ENCODE measurements at places on chromosomes 1 and 21.

DNA sequence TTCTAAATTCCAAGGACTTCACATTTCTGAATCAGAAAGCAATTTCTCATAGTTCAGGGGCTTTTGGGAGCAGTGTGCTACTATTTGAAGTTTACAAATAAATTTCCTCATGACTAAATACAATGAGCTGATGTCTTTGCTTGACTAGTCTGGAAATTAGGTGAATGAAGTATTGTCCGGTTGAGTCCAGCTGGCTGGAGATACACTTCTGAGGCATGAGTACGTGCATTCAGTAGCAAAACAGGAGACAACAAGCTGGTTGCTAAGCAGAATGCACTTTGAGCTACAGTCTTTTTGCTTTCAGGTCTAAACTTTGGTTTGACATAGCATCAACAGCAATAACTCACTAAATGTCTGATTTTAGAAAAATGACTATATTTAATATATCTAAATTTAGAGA lies 27.1 kb downstream of the ZNHIT6 start:
- DNase-seq = no peak

DNA sequence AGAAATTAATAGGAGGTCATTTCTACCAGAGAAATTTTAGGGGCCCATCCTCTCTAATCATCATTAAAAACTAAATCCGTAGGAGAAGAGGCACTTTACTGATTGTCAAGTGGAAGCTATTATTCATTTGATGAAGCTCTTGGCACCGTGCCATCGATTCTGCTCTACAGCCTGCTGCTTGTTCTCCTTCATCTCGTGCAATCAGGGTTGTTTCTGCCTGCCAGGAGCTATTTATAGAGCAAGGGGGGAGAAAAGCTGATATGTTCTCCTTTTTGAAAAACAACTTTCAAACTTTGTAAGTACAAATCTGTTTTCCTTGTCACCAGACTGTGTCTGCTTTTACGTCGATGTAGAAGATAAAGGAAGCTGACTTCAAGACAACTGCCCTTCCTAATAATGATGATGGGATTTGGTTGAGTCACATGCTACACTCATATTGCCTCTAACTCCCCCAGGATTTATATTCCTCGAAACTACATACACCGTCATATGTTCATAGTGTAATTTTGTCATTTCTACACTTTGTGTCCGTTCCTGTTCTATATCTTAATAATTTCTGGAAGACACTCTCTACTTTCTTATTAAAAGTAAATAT lies 169.6 kb upstream of the LHX8 start:
- peak; percentile 82 for DNase-seq

DNA sequence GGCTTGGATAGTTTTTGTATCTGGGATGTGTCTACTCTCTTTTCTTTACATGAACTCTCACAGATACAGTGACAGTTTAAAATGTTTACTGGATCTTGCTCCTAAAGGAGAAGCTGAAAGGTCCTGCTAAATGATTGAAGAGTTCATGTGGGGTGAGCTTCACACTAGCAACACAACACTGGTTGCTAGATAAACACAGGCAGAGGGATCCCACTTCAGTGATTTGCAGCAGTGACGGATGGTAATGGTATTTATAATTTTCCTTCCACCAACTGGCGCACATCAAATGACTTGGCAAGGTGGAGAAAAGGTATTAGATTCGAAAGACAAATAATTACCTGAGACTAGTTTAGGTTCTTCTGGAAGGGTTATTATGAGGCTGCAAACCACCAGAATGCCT lies 270.2 kb downstream of the TBX15 start:
- DNase-seq = no peak

- DNase-seq = no peak
These were observed 386.2 kb upstream of the ADGRL2 start for GRCh38 chr1:81414488-81415015.

- no peak for DNase-seq
These were observed 84.4 kb downstream of the ADARB1 start for GRCh38 chr21:45158491-45159423.

GRCh38 chr1:111503585-111504060 lies at the start of the genes ADORA3 and TMIGD3:
Gene ADORA3 (minus strand): TSS chr1:111503633. CDS start chr1:111503354, 279 bp downstream.
Gene TMIGD3 (minus strand): TSS chr1:111503633. CDS start chr1:111503354, 279 bp downstream.
- no peak for DNase-seq

GRCh38 chr1:184890539-184890973 lies 83.8 kb downstream of the NIBAN1 start:
- DNase-seq = no peak

GRCh38 chr21:43737158-43737950 lies 18.4 kb downstream of the PDXK start:
- DNase-seq = no peak

DNA sequence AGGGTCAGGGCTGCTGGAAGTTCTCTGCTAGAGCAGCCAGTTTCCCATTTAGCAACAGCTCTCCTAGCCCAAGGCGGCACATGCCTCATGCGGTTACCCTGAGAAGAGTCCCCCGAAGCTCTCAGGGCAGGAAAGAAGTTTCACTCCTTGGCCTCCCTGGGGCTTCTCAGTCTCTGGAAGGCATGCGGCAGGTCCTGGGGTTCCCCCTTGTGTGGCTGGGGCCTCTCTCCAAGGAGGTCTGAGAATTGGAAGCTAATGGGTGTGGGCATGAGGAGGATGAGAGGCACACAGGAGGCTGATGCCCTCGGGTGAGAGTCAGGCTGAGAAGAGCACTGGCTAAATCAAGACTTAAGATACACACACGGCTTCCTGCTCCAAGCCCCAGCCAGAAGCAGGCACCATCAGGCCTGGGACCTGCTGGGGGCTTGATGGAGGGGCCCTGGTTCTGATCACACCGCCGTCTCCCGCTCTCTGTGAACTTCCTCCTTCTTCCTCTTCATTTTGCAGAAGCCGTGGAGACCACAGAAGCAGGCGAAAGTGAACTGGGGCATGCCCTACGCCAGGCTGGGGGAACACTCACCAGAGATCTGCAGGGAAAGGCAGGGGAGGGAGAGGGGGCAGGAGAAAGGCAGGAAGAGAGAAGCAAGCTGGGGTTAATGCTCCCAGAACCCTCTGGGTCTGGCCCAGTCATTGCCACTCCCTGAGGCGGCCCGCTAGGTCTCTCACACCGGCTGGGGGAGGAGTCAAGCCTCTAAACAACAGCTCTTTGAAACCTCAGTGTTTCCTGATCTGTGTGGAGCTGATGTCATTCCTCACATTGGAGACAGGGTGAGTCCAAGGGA lies 15.1 kb downstream of the BLACAT1 start:
- peak; percentile 91 for DNase-seq

DNA sequence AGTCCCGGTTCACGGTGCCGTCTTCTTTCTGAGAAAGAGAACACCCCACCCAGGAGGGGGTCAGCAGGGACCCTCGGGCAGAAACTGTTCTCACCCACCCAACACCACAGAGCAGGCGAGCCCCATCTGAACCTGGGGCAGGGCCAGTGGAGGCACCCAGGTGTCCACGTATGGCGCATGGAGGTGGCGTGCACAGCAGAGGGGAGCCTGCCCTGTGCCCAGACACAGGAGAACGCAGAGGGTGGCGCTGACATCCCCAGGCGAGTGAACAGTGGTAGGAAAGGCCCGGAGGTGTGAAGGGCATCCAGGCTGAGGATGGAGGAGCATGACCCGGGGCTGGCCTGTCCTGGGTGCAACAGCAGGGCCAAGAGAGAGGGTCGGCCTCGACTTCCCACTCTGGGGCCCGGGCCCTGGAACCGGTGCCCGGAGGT lies 91.1 kb downstream of the STUM start:
- no peak for DNase-seq

- DNase-seq = no peak
These were observed 113.7 kb downstream of the FCRL5 start for GRCh38 chr1:157438613-157439012.

- peak; percentile 88 for DNase-seq
These were observed 51.0 kb upstream of the ERRFI1 start for GRCh38 chr1:8077120-8077573.

GRCh38 chr1:28144203-28145135 lies 32.0 kb downstream of the PTAFR start:
- DNase-seq = no peak

GRCh38 chr1:13808729-13809131 lies 108.7 kb downstream of the PRDM2 start:
- DNase-seq = peak; percentile 82

DNA sequence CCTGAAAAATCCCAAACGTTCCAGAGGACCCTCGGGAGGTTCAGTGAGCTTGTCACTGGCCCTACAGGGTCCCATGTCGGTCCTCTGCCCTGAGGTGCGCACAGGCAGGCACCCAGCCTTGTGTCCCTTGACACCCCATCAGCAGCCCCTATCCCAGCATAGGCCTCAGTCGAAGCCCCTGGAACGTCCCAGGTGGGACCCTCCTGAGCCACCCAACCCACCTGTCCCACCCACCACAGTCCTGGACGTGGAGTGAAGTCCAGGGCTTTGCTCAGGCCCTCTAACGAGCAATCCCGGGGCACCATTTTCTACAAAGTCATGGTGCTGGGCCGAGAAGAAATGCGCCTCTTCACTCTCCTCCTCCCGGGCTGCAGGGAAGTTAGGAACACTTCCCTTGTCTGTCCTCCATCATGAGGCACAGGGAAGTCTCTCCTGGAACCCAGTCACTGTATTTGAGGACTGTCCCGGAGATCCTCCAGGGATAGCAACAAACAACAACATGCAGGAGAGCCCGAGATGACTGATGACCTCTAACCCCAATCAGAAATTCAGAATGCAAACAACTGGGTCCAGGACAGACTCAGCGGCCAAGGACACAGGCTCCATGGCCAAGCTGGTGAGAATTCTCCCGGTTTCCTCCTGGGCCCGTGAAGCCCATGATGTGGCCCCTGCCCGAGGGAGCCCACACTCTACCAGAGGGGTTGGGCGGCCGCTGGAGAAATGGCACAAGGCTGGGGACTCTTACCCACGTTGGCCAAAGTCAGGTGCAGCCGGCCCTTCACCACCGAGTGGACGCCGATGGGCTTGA lies 105.5 kb downstream of the NPHP4 start:
- no peak for DNase-seq

GRCh38 chr1:244231572-244232315 lies 180.7 kb downstream of the ZBTB18 start:
- peak; percentile 43 for DNase-seq

DNA sequence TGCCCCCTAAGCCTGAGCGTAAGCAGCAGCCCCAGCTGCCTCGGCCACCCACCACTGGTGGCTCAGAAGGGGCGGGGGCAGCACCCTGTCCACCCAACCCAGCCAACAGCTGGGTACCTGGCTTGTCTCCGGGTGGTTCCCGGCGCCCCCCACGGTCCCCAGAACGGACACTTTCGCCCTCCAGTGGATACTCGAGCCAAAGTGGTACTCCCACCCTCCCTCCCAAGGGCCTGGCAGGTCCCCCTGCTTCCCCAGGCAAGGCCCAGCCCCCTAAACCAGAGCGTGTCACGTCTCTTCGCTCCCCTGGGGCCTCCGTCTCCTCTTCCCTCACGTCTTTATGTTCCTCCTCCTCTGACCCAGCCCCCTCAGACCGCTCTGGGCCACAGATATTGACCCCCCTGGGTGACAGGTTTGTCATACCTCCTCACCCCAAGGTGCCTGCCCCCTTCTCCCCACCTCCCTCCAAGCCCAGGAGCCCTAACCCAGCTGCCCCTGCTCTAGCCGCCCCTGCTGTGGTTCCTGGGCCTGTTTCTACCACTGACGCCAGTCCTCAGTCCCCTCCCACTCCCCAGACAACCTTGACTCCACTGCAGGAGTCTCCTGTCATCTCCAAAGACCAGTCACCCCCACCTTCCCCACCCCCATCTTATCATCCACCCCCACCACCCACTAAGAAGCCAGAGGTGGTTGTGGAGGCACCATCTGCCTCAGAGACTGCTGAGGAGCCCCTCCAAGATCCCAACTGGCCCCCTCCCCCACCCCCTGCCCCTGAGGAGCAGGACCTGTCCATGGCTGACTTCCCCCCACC lies 46.2 kb downstream of the YARS1 start:
- no peak for DNase-seq

- DNase-seq = no peak
These were observed 2.0 kb downstream of the SKI start for GRCh38 chr1:2229911-2230731.

DNA sequence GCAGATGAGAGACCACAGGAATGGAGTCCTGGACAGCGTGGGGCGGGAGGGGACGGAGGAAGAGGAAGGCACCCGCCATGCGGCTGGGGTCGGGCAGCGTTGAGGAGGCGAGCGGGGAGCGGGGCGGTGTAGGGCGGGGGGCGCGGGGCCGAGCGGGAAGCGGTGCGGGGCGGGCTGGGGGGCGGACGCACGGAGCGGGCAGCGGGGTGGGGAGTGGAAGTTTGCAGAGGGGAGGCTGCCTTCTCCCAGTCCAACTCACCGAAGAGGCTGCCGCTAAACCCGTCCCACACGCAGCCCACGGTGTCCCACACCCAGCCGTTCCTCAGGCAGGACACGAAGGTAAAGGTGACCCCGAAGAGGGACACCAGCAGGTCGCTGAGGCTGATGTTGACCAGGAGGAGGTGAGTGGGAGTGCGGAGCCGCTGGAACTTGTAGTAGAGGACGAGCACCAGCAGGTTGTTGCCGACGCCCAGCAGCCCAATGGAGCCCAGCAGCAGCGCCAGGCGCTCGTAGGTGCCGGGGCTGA lies 483 bp downstream of the CHML start:
- peak; percentile 11 for DNase-seq
